Activated CD4-positive, alpha-beta T cell treated with anti-CD3 and anti-CD28 coated beads, Interleukin-2, amount 10 ng/mL, durations not matched to agents 7 days and 5 days (primary cell): ENCODE measurements at places on chromosomes 1 and 21.
A peak's percentile ranks its signal among the peaks of the same experiment; 100 is the strongest.

GRCh38 chr1:182861994-182862393 lies 22.8 kb downstream of the DHX9 start:
- DNase-seq: no peak

DNA sequence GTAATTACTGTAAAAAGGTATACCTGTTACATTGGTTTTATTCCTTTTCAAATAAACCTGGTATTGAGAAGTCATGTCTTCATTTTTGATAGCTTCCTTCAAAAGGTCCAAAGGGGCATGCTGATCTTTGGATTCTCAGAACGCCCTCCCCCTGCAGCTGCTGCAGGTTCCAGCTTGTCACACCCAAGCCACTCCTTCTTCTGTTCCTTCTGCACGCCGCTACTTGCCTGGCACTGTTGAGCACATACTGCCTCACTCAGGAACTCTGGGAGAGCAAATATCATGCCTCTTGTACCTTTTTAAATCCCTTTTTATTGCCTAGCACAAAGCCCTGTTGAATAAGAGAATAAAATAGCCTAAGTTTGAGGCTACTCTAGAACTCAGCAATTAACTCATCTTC lies 136.9 kb downstream of the BARHL2 start:
- DNase-seq: no peak

DNA sequence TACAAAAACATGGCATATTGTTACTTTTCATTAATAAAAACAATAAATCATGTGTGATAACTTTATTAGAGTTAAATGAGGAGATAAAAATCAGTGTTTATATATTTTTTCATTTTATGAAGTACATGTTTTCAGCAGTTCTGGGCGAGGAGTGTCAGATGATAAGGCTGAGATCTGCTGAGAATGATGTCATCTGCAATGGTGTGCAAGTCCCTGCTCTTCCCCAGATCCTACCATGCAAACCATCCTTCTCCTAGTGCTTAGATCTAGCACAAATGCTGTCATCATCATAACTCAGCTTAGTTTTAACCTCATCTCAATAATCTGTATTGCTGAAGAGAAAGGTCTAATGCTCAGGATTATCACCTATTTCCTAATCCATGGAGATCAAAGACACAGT lies 214.4 kb upstream of the DAB1 start:
- no peak for DNase-seq

- DNase-seq: peak; percentile 74
These were observed at the start of gene S100A5 for GRCh38 chr1:153540394-153541361. TSS of gene S100A5 (minus strand) at chr1:153540934. CDS start at chr1:153540191, 743 bp downstream.

DNA sequence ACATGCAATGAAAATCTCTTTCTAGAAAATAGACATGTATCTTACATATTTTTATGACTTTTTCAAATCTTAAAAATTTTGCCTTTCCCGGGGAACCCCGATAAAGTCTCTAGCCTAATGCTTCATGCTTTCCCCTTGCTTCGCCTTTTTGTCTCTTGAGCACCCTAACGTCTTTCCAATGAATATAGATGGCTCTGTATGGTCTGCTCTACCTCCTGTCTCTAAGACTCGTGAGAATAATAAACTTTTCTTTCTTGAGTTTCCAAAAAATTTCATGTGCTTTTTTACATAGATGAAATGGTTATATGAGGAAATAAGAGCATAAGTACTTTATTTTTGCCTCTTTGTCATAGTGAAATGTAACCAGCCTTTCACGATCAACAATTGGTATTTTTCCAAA lies 202.6 kb downstream of the PDE4B start:
- DNase-seq: no peak

DNA sequence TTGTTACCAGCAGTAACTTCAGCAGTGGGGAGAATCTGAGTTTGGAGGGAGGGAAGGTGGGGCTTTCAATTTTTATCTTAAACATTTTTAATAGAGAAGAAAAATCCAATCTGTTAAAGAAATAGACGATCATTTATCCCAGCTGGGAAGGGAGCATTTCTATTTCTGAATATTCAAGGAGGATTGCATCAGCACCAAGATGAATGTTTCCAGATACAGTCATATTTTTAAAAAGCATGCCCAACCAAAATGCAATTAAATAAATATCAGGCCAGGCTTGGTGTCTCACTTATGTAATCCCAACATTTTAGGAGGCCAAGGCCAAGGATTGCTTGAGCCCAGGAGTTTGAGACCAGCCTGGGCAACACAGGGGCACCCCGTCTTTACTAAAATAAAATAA lies 1.7 kb upstream of the ATP1A4 start:
- DNase-seq: no peak

- no peak for DNase-seq
These were observed 24.3 kb upstream of the FMO2 start for GRCh38 chr1:171160639-171161354.

GRCh38 chr1:30911059-30911954 lies 2.7 kb upstream of the SDC3 start:
- peak; percentile 55 for DNase-seq

- DNase-seq: no peak
These were observed 5.7 kb upstream of the PEF1 start for GRCh38 chr1:31650161-31651088.

DNA sequence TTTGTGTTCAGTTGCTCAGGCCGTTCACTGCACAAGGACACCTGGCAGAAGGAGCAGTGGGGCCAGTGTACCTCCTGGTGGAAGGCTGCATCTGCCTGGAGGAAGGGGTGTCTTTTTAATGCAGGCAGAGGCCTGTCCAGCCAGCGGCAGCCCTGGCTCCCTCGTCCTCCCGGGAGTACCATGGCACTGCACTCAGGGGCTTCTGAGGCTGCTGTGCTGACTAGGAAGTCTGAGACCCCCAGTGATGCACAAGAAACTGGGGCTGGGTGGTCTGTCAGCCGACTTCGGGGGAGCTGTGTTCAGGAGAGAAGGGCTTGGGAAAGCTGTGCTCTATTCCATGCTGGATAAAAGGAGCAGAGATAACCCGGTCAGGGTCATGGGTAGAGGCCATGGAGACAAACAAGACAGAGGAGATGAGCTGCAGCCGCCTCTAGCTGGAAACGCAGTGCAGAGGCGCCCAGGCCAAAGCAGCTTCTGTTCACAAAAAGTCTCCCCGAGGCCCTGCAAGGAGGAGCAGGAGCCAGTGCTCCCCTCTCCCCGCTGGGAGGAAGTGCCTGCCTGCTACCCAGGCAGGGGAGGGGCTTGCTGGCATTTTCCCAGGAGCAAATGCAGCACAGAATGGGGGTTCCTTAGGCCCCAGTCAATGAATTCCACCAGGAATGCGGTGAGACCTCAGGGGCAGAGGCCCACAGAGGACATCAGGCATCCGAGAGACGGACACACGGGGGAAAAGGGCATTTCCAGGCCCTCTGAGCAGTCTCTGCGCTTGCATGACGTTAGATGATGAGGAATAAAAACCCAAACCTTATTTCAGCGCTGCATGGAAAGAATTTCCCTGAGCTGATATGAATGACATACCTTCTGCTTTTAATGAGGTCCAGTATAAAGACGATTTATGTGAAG lies 17.2 kb upstream of the C2CD2 start:
- DNase-seq: no peak

- no peak for DNase-seq
These were observed 86.8 kb downstream of the ADGRL2 start for GRCh38 chr1:81887421-81888144.

DNA sequence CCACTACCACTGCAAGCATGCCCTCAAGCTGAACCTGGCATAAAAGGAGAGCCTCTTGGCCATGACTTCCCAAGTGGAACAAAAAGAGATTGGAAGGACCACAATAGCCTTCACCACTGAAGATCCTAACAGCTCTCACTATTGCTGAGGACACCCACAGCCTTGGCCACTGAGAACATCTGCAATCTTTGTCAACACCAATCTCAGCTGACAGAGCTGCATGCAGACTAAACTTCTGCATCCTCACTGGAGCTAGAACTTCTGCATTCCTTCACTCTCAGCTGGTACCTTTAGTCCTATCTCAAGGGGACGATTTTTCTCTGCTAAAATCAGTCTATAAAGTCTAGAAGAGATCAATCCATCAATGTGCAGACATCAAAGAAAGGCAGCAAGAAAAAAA lies 8.3 kb upstream of the FCRL2 start:
- no peak for DNase-seq

DNA sequence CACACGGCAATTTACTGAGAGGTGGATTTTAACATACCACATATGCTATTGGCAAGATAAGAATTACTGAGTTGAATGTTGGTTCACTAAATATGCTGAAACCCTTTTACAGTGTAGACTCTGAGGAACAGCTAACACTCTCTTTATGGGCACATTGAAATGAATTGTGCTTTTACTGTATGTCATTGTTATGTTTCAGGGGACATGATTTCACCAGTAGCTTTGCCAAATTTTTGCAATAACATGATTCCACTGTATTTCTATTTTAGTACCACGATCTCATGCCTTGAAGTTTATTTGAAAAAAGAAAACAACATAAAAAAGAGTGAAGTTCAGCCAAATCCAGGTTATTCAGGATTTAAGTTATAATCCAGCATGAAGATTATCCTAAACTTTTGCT lies 188.5 kb downstream of the HLX start:
- DNase-seq: no peak

- no peak for DNase-seq
These were observed 177.1 kb downstream of the GABPA start for GRCh38 chr21:25911730-25912401.

GRCh38 chr1:230109895-230110667 lies 43.0 kb downstream of the GALNT2 start:
- DNase-seq: peak; percentile 80

DNA sequence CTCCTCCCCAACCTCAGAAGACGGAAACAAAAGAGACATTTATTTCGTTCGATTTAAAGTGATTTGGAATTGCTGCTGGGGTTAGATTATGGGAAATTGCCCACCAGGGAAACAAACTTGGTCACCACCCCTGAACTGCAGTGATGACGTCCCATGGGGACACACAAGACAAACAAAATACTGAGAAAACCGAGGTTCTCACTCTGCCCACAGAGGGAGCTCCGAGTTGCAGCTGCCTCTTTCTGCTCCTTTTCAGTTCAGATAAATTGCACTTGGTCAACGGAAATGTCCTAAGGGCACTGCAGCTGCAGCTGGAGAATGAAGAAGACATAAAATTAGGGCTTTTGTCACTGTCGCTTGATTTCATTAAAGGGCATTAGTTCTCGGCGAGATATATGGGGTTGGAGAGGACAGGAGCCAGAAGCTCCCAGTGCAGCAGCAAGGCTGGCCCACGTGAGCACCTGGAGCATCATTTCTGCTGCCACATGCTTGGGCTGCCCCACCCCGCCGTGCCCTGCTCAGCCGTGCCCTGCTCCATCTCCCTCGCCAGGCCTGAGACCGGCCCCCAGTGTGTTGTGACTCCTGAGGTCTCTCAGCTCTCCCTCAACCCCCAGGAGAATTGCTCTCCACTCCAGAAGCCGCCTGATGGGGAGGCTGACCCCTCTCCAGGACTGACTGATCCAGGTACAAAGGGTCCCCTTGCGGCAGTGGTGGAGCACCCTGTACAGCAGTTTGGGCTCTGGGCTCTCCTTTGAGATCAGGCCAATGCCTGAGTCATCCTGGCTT lies 231.7 kb upstream of the AJAP1 start:
- DNase-seq: no peak
